D721Med (cell line): ENCODE measurements at places on chromosomes 6 and 20.

GRCh38 chr20:46743088-46743487 lies 33.6 kb downstream of the SLC2A10 start:
- no peak for DNase-seq

DNA sequence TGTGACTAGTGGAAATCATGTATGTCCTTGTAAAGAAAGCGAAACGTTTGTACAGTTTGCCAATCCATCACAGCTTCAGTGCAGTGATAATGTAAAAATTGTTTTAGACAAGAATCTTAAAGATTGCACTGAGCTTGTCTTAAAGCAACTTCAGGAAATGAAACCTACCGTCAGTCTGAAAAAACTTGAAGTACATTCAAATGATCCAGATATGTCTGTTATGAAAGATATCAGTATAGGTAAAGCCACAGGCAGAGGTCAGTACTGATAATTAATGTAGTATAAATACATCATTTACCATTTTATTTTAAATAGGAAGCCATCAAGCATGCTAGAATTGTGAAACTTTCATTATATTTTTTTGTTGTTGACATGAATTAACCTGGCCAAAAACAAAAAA lies 60.9 kb upstream of the SMIM8 start:
- DNase-seq: no peak

DNA sequence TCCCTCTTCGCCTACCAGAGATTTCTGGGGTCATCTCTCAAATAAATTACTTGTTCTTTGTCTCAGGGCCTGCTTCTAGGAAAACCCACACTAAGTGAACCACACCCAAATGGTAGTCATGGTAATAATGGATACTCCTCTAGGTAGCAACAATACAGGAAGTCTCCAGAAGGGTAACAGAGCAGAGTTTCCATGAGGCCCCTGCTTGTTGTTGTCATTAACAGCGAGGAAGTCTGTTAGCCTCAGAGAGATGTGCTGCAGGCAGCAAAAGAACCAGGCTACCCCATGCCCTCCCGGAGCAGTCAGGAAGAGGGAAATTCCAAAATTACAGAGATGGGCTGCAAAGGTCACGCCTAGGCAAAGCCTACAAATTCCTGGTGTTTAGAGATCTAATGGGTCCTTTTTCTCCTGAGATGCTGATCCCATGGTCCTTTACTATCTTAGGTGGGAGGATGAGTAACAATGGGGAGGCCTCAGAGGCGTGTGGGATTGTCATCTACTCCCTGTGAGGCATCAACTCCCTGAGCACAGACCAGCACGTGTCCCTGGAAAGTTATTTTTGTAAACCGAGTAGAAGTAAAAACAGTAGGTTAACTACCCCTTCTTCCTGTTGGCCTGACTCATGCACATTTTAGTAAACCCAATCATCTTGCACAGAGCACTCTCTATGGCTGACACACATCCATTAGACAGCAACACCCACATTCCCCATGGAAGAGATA lies 10.1 kb downstream of the ISM1 start:
- no peak for DNase-seq

- DNase-seq: no peak
Measured at GRCh38 chr6:127188744-127189143, 70.3 kb downstream of the RSPO3 start.

GRCh38 chr20:50129662-50130355 lies 16.9 kb upstream of the UBE2V1 start:
- DNase-seq: no peak

- DNase-seq: no peak
Measured at GRCh38 chr6:36797055-36797454, 42.2 kb downstream of the CPNE5 start.

GRCh38 chr20:31770243-31770642 lies 31.2 kb downstream of the TPX2 start:
- no peak for DNase-seq

DNA sequence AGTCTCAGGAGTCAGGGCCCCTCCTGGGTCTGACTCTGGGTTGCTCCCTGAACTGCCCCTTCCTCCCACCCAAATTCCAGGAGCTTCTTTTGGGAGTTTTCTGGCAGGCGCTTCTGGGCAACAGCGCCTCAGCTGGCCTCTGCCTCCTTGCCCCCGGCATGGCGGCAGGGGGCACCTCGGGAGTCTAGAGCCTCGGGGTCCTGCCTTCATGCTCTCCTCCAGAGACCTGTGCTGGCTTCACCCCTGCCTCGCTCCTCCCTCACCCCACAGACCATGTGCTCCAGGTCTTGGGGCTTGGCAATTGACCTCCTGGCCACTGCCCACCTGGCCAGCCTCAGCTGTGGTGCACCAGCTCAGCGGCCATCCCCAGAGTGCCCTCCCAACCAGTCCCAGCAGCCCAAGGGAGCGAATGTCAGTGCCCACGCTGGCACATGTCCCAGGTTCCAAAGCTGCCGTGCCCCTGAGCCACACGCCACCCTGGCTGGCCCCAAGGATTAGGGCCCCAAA lies 43.4 kb downstream of the SRC start:
- no peak for DNase-seq

GRCh38 chr6:131840936-131841583 lies 33.2 kb downstream of the ENPP1 start:
- no peak for DNase-seq
